Neural progenitor cell (in vitro differentiated cells): ENCODE measurements at places on chromosomes 7 and 10.

GRCh38 chr10:133257489-133258065 lies 19.1 kb downstream of the ADAM8 start:
- H3K4me1 ChIP-seq, result peaks cover 19% of the 10 kb centered on the region
- H3K27ac ChIP-seq, result no peak overlapping the region
- H3K4me3 ChIP-seq, result peak overlapping the region; percentile 26
- peak; percentile 70 for DNase-seq

DNA sequence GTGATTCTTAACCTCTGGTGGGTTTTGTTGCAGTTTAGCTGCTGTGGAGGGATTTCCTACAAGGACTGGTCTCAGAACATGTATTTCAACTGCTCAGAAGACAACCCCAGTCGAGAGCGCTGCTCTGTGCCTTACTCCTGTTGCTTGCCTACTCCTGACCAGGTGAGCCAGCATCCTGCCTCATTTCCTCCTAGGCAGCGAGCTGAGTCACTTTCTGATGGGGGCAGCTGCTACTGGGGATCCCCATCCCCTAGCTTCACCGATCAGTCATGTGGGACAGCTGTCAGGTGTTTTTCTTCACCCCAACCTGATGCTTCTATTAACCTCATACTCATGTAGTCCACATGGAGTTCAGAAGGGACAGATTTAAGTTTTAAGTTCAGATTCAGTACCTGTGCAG lies 21.7 kb upstream of the SMO start:
- no peak overlapping the region for H3K4me3 ChIP-seq
- DNase-seq, result no peak
- no peak overlapping the region for H3K27ac ChIP-seq
- H3K27me3 ChIP-seq, result peaks cover 9% of the 10 kb centered on the region
- no peaks in the 10 kb centered on the region for H3K36me3 ChIP-seq

GRCh38 chr7:134752006-134752760 lies 27.3 kb upstream of the CALD1 start:
- no peak for DNase-seq
- no peak overlapping the region for H3K27ac ChIP-seq
- H3K4me3 ChIP-seq, result no peak overlapping the region
- no peaks in the 10 kb centered on the region for H3K4me1 ChIP-seq
- no peaks in the 10 kb centered on the region for H3K36me3 ChIP-seq

DNA sequence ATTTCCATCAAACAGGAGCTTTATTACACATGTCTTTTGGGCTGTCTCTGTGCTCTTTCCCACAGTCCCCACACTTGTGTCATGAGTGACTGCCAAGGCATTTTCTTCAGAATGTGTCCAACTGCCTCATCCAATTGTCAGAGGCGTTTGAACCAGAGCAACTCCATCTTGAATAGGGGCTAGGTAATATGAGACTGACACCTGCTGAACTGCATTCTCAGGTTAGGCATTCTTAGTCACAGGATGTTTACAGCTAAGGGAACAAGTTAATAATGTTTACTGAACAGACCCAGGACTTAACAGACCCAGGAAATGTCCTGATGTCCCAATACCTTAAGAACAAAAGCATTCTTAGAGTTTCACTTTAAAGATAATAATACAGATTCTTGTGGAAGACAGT lies 595.5 kb downstream of the REEP3 start:
- H3K4me1 ChIP-seq, result peaks cover 27% of the 10 kb centered on the region
- H3K36me3 ChIP-seq, result no peaks in the 10 kb centered on the region
- no peak overlapping the region for H3K27ac ChIP-seq
- DNase-seq, result no peak
- H3K27me3 ChIP-seq, result no peaks in the 10 kb centered on the region

- H3K4me1 ChIP-seq, result peaks cover 9% of the 10 kb centered on the region
- no peaks in the 10 kb centered on the region for H3K36me3 ChIP-seq
- H3K4me3 ChIP-seq, result no peak overlapping the region
- peak; percentile 26 for DNase-seq
- no peak overlapping the region for H3K27ac ChIP-seq
- H3K27me3 ChIP-seq, result no peaks in the 10 kb centered on the region
Observed at GRCh38 chr7:148963583-148964482, 64.5 kb downstream of the PDIA4 start.

- no peaks in the 10 kb centered on the region for H3K36me3 ChIP-seq
- DNase-seq, result no peak
- no peaks in the 10 kb centered on the region for H3K27me3 ChIP-seq
- H3K4me3 ChIP-seq, result no peak overlapping the region
- H3K27ac ChIP-seq, result peak overlapping the region; percentile 98
Observed at GRCh38 chr10:80463868-80464267, 9.8 kb downstream of the TSPAN14 start.

GRCh38 chr7:54960517-54960916 lies 58.3 kb upstream of the EGFR start:
- no peaks in the 10 kb centered on the region for H3K36me3 ChIP-seq
- no peak for DNase-seq
- no peak overlapping the region for H3K4me3 ChIP-seq
- H3K27me3 ChIP-seq, result no peaks in the 10 kb centered on the region
- no peaks in the 10 kb centered on the region for H3K4me1 ChIP-seq
